Ovary (tissue), 10 donors: ENCODE measurements at places on chromosomes 6 and 20. TPM values are rescaled to one million over a fixed set of nuclear protein-coding genes. Genes with fewer than 3 reads are reported as not detected.

The DHX35 gene
- 11.2 TPM for polyA plus RNA-seq

The NCOA6 gene
- polyA plus RNA-seq: 28.6 TPM

The MAP1LC3A gene
- 57.2 TPM for polyA plus RNA-seq

The ZBTB46 gene
- 12.2 TPM for polyA plus RNA-seq

The ADGRG6 gene
- 6.1 TPM for polyA plus RNA-seq

The SCGN gene
- polyA plus RNA-seq: 0.33 TPM

The FAM209A gene
- 0.18 TPM for polyA plus RNA-seq

The KIAA0408 gene
- polyA plus RNA-seq: 2.1 TPM

The PCED1A gene
- polyA plus RNA-seq: 44.0 TPM

The CGAS gene
- 3.5 TPM for polyA plus RNA-seq

The C6orf15 gene
- not detected for polyA plus RNA-seq

The PSMG4 gene
- 8.5 TPM for polyA plus RNA-seq

The FAM229B gene
- 26.3 TPM for polyA plus RNA-seq

The FOXS1 gene
- 0.52 TPM for polyA plus RNA-seq

The RBCK1 gene
- polyA plus RNA-seq: 53.5 TPM

The COMMD7 gene
- polyA plus RNA-seq: 36.0 TPM

The BPIFB4 gene
- polyA plus RNA-seq: not detected

The CYP39A1 gene
- 9.0 TPM for polyA plus RNA-seq

The CLPSL2 gene
- not detected for polyA plus RNA-seq

The RIPOR2 gene
- 3.6 TPM for polyA plus RNA-seq

The HRH3 gene
- not detected for polyA plus RNA-seq

The LY6G5C gene
- polyA plus RNA-seq: 2.7 TPM

The TULP4 gene
- 8.5 TPM for polyA plus RNA-seq

The TGM3 gene
- 0.04 TPM for polyA plus RNA-seq

The GPR63 gene
- polyA plus RNA-seq: 1.3 TPM

The SNRNP48 gene
- polyA plus RNA-seq: 9.8 TPM

The ARG1 gene
- polyA plus RNA-seq: not detected

The MTHFD1L gene
- 23.2 TPM for polyA plus RNA-seq

The CDSN gene
- 0.05 TPM for polyA plus RNA-seq

The HCRTR2 gene
- polyA plus RNA-seq: not detected

The KCNK5 gene
- 15.2 TPM for polyA plus RNA-seq

The C20orf144 gene
- polyA plus RNA-seq: not detected

The OR2B6 gene
- polyA plus RNA-seq: not detected

The MYH7B gene
- polyA plus RNA-seq: 2.3 TPM

The KHDRBS2 gene
- polyA plus RNA-seq: 0.07 TPM

The FABP7 gene
- polyA plus RNA-seq: not detected

The DPPA5 gene
- polyA plus RNA-seq: 0.68 TPM

The BIRC7 gene
- polyA plus RNA-seq: not detected

The DOK5 gene
- 38.3 TPM for polyA plus RNA-seq

The NOX3 gene
- not detected for polyA plus RNA-seq

The ZNF341 gene
- 1.2 TPM for polyA plus RNA-seq

The ACSS1 gene
- polyA plus RNA-seq: 31.9 TPM

The ESR1 gene
- polyA plus RNA-seq: 15.1 TPM

The RIPPLY2 gene
- 0.40 TPM for polyA plus RNA-seq

The LY6G6F gene
- polyA plus RNA-seq: not detected

The MUC22 gene
- not detected for polyA plus RNA-seq

The NKAPL gene
- polyA plus RNA-seq: 1.4 TPM

The BMP7 gene
- 0.07 TPM for polyA plus RNA-seq

The RBPJL gene
- polyA plus RNA-seq: not detected

The LIME1 gene
- 15.6 TPM for polyA plus RNA-seq

The RPS6KA2 gene
- polyA plus RNA-seq: 24.4 TPM

The HMGN3 gene
- polyA plus RNA-seq: 121 TPM

The GMPR gene
- 32.5 TPM for polyA plus RNA-seq
